Urinary bladder (tissue), 4 donors: ENCODE measurements at places on chromosomes 4 and X.

DNA sequence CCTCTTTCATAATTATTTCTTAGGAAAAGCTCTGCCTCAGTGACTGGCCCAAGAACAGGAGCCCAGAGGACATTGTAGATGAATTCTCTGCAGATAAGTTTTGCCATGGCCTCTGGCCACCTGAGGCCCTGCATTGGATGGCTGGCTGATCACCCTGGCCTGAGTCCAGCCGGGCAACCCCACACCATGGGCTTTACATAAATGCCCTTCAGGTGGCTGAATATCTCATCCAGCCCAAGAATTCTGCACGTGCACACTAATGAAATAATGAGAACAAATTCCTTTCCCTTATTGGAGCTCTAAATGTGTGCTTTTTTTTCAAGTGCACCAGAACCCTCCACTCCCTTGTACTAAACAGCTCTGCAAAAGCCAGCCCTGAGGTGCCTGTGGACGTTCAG lies 65.7 kb downstream of the IRF2 start:
- no peak for DNase-seq

GRCh38 chr4:153439831-153440230 lies 26.3 kb upstream of the TMEM131L start:
- DNase-seq = no peak

DNA sequence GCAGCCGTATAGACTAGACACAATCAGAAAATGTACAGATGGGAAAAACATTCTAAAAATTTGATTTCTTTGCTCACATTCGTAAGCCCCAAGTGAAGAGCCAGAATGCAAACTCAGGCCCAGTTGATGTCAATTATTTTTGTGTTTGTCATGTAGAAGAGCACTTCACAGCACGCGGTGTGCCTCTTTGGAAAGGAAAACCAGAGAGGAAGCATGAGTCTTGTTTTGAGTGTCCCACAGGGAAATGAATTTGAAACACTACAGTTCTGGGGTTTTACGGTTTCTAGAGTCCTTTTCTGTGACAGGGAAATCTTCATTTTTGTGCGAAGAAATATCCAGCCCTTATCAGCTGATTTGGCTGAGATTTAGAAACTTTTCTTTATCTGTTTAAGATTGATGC lies 554.6 kb upstream of the BOD1L1 start:
- no peak for DNase-seq

DNA sequence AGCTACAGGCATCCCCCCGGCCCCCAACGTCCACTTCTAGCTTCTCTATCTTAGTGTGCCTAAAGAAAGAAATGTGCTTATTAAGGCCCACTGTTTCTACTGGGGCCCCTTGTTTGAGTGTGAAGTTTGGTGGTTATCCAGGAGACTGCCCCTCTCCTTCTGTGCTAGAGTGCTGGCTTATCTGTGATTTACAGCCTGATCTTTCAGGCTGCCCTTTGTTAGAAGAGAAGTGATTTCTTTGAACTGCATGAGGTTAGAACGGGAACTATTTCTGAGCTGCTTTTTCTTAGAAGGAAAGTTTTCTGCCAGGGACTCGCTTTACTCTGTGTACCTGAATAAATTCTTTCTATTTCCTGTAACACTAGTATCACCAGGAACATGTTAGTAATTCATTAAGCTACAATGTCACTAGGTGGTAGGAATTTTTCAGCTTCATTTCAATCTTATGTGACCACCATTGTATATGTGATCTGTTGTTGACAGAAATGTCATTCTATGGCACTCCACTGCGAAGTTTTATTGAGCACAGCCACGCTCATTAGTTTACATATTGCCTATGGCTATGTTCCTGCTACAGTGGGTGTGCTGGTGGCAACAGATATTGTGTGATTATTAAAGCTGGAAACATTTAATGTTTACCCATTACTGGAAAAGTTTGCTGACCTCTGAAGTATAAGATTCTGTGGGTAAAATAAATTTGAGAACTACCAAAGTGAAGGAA lies 193.8 kb upstream of the CXorf51B start:
- DNase-seq = no peak

DNA sequence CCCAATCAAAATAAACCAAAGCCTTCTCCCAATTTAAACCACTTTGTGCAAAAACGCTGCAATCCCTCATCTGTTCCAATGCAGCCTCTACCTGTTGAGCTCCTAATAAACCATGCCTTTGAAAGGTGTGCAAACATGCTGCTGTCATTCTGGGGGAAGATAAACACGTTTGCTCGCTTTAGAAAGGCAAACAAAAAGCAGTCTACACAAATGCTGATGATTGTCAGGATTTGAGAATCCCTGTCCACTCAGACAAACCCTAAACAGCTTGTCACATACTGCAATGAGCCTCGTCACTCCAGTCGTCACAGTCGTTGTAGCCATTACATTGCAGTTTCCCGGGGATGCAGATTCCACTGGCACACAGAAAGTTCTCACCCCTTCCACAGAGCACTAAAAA lies 145.2 kb downstream of the CORIN start:
- DNase-seq = no peak

DNA sequence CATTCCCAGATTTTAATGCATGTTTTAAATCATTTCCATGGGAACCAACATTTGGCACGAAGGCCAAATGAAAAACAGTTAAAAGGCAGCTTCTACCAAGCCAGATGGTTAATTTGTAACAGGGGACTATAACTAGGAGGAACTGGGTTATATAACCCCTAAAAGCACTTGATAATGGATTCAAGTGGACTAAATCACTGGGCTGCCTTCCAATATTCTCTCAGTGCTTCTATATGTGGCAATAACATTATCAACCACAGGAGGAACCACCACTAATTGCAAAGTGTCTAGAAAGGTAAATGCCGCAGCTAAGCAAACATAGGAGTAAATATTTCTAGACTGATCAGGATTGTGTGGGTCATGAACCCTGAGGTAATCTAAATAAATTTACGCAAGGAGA lies 391.5 kb downstream of the UBE2NL start:
- DNase-seq = no peak

DNA sequence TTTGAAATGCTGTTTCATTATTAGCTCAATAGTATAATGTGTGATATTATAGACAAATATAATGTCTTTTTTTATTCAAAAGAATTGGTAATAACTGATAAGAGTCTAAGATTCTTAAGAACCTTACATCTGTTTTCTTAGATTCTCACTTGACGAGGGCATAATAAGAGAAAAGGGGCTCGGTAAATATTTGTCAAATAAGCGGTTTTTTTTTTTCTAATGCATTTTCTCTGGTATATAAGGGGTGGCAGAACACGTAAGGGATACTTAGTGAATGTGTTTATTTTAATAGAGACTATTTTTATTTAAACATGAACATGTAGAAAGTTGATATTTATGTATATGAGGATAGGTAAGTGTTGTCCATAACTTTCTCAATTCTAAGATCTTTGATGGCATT lies 200.6 kb downstream of the RAPGEF2 start:
- no peak for DNase-seq

DNA sequence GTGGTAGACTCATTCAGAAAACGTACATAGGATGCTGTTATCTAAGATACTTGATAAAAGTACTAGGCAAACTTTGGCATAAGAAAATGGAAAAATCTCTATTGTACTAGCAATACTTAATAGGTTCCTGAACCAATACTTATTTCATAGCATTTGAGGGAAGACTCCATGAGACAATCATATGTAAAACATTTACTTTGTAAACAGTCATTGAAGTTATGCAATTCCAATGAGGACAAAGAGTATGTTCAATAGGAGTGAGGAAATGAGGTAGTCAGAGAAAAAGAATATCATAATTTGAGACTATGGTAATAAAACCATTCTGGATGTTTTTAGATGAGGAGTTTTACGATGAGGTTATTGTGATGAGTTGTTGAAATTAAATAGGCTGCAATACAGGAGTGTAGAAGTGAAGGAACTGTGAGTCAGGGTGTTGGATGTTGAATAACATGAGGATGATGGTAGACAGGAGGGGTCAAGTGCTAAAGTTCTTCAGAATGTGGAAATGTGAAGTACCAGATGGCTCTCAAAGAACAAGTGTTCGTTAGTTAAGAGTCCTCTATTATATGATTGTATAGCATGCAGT lies 397.9 kb downstream of the PPP3CA start:
- no peak for DNase-seq

DNA sequence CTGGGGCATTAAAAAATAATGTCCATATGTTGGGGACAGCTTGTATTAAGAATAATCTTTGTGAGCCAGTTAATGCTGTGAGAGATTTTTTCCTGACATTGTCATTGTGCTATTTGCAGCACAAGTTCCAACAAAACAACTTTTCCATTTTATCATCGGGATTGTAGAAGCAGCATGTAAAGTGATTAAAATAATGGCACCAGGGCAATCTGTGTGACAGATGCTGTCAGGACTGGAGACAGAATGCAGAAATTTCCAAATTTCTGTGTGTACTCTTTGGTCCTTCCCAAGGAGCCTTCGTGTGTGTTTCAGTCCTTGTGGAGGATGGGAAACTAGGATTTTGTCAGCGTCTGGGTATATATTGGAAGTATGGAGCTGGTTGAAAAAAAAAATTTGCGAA lies 101.5 kb upstream of the LIMCH1 start:
- no peak for DNase-seq

- no peak for DNase-seq
Measured at GRCh38 chr4:6840062-6840976, 57.8 kb downstream of the KIAA0232 start.

DNA sequence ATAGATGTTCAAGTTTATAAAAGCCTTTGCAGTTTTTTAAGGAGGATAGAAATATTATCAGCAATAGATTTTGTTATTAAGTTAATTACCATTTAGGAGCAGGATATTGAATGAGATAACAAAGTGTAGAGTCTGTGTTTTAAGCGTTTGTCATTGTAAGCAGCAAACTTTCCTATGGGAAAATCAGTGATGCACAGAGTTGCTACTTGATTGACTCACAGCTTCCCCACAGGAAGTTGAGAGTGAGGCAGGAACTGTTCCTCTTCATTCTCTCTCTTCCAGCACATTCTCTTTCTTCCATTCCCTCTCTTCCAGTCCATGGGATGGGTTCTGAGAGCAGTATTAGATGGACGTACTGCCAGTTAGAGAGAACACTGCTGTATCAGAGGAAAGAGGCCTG lies 867.7 kb upstream of the AGA start:
- no peak for DNase-seq

GRCh38 chrX:39163581-39164126 lies 362.4 kb downstream of the MID1IP1 start:
- no peak for DNase-seq

GRCh38 chrX:154409222-154409871 lies at the start of gene DNASE1L1:
Gene DNASE1L1 (minus strand): TSS chrX:154409254. CDS start chrX:154405568, 3,686 bp downstream.
- no peak for DNase-seq

GRCh38 chrX:723781-724180 lies 93.2 kb downstream of the SHOX start:
- DNase-seq = no peak

GRCh38 chrX:148611993-148612392 lies 111.6 kb downstream of the AFF2 start:
- DNase-seq = no peak

GRCh38 chrX:110665223-110666002 lies 130.2 kb downstream of the CHRDL1 start:
- no peak for DNase-seq

DNA sequence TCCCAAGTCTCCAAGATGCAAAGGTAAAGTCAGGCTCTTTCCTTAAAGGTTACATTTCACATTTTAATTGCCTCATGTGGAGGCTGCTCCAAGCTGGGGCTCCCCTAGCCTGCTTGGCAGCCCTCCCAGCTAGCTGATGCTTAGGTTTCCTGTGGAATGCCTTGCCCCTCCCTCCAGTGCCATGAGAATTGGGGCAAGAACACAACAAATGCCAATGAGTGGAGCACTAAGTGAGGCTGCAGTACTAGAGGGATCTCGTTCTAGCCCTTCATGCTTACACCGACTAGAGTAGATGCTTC lies 597.7 kb downstream of the MID1IP1 start:
- DNase-seq = no peak

DNA sequence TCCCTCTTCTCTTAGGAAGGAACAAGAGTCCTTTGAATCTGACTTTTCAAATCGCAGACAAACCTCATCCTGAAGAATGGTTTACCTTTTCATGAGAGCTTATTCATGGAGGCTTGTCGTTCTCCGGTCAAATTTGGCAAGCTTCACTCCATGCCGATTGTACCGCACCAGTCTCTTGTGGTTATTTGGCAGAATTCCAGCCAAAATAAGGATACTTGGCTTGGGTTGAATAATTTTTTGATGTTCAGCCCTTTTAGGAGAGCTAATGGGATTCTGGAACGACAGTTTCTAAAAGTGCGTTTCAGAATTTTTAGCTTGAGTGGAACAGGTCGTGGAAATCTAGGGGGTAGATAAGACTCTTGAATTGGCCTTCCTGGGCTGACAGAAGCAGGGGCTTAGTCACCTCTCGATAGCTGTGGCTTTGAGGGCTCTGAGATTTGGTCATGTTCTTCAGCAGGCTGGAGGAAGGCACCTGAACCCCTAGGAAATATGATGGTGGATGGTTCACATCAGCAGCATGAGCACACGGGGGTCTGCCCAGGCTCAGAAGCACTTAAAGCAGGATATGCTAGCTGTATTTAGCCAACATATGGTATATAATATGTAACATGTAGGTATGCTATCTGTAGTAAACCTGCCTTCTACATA lies 1.5 kb downstream of the KLHL2 start:
- no peak for DNase-seq

GRCh38 chrX:125439194-125439849 lies 119.7 kb downstream of the TEX13C start:
- no peak for DNase-seq

DNA sequence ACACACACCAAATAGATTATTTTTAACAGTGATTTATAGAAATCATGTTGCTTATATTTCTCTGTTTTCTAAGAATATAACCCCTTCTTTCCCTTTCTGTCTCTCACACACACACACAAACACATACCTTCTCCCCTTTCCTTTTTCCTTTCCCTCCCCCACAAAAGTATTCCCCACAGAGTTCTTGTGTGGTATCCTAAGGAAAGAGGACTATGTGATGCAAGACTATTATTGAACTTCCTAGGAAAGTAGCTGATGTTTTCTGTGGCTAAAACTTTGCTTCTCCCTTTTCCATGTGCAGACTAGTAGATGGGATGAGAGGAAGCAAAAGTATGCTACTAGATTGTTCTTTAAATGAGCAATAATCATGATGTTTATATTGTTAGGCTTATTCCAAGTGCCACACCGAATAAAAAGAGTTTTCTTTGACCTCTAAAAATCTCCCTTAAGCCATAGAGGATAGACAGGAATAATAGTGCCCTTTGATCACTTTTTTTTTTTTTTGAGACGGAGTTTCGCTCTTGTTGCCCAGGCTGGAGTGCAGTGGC lies 38.7 kb downstream of the CPEB2 start:
- no peak for DNase-seq

GRCh38 chr4:111483375-111484169 lies 661.7 kb upstream of the FAM241A start:
- no peak for DNase-seq

DNA sequence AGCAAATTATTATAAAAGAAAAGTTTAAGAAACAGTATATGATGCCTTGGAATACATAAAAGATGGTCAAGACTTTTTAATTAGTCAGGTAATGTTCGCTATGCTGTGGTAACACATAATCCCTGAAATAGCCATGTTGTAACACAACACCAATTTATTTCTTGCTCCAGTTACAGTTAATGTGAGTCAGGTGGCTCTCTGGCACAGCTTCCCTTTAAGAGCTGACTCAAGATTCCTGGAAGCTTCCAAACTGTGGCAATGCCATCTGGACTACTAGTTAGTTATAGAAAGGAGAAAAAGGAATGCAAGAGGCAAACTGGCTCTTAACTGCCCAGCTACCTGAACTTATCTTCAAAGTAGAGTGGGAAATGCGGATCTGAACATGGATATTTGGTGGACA lies 210.5 kb downstream of the CHM start:
- no peak for DNase-seq

- no peak for DNase-seq
Measured at GRCh38 chr4:3215256-3215655, 33.7 kb upstream of the MSANTD1 start.
